ENCODE measurements at places on chromosomes 2 and 18.

- peak; percentile 1 for DNase-seq
These were observed 2.5 kb downstream of the RTN4 start for GRCh38 chr2:55047677-55048299.

GRCh38 chr2:176115883-176116813 lies at the start of gene HOXD10:
Gene HOXD10, plus strand, starts transcription at chr2:176116778. Its CDS starts 56 bp downstream, at chr2:176116834.
- DNase-seq: no peak

DNA sequence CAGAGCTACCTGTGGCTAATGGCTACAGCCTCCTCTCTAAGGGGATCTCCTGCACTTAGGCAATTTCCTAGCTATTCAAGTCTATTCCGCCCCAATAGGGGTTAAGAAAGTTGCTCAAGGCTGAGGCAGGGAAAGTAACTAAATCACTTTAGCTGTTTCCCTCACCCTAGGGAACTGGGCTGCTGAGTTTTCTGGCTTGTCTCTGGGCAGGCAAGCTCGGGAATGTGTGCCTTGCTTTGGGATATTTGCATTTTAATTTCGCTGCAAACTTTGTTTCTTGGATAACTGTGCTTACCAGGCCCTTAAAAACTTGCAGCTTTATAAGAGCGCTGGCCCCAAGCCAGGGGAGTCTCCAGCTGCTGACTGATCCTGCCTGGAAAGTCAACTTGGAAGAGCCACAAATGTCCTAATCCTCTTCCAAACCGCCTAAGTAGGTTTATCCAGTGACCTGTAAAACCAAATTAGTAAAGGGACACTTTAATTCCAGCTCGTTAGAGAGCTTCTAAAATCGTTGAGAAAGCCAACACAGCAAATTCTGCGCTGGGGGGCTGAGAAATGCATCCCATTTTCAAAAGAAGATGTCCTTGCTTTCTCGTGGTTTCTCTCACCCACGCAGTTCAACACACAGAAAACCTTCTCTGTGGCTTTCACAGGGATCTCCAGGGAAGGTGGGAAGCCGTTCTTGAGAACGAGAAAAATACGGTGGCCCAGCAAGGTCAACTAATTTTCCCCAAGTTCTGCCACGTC lies 59.5 kb upstream of the SP3 start:
- DNase-seq: no peak

- no peak for DNase-seq
These were observed 90.3 kb downstream of the PIK3C3 start for GRCh38 chr18:42045346-42045745.

DNA sequence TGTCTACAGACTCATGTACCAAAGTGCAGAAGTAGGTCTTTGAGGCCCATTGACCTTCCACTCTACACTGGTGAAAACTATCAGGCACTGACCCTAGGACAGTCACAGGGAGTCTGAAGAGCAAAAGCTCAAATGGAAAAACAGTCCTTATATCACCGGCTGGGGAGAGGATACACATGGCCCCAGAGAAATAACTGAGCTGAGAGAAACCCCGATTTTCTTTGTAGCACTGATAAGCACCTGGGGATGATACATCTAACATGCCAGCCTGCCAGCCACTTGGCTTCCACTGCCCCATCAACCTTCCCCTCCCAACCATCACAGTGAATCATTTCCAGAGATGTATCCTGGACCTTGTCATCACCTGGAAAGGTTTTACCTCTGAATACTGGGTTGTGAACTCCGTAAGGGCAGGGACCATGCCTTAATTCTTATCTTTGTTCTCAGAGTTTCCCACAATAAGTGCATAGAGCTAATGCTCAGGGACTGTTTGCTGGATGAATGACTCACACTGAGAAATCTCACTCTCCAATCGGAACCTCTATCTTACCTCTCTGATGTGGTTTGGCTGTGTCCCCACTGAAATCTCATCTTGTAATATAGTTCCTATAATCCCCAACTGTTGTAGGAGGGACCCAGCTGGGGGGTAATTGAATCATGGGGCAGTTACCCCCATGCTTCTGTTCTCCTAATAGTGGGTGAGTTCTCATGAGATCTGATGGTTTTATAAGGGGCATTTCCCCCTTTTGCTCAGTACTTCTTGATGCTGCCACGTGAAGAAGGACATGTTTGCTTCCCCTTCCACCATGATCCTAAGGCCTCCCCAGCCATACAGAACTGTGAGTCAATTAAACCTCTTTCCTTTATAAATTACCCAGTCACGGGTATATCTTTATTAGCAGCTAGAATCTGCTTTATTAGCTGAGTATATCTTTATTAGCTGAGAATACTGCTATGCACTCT lies 37.1 kb downstream of the EVA1A start:
- no peak for DNase-seq

- DNase-seq: no peak
These were observed 71.4 kb downstream of the RAPGEF4 start for GRCh38 chr2:172806996-172807395.

DNA sequence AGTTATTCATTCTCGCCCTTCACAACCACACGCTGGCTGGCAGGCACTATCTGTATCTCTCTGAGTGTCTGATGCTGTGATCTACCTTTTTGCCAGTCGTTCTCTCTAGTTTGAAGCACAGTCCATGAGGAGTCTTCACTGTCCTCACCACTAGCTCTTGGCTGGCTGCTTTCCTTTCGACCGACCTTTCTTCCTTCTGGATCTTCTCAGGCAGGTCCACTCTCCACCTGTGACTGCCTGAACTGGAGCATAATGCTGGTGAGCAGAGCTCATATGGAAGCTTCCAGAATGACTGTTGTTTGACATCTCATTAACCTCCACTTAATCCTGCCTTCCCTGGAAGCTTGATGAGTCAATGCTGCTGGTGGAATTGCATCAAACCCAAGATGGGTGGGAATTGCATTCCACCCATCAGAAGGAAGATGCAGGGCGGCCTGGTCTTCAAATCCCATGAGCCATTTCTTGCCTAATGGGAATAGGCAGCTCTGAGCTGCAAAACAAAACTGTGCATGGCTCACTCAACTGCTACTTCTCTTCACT lies 283.5 kb upstream of the HDAC4 start:
- no peak for DNase-seq

GRCh38 chr2:118388771-118389170 lies 300.5 kb downstream of the INSIG2 start:
- DNase-seq: no peak

DNA sequence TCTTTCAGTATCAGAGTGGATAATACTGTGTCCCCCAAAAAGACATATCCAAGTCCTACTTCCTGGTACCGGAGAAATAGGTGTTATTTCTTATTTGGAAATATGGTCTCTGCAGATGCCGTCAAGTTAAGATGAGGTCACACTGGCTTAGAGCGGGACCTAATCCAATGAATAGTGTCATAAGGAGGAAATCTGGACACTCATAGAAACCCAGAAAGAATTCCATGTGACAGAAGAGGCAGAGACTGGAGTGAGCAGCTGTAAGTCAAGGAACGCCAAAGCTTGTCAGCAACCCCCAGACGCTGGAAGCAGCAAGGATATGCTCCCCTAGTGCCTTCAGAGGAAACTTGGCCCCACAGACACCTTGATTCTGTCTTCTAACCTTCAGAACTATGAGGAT lies 69.8 kb downstream of the CCBE1 start:
- no peak for DNase-seq

DNA sequence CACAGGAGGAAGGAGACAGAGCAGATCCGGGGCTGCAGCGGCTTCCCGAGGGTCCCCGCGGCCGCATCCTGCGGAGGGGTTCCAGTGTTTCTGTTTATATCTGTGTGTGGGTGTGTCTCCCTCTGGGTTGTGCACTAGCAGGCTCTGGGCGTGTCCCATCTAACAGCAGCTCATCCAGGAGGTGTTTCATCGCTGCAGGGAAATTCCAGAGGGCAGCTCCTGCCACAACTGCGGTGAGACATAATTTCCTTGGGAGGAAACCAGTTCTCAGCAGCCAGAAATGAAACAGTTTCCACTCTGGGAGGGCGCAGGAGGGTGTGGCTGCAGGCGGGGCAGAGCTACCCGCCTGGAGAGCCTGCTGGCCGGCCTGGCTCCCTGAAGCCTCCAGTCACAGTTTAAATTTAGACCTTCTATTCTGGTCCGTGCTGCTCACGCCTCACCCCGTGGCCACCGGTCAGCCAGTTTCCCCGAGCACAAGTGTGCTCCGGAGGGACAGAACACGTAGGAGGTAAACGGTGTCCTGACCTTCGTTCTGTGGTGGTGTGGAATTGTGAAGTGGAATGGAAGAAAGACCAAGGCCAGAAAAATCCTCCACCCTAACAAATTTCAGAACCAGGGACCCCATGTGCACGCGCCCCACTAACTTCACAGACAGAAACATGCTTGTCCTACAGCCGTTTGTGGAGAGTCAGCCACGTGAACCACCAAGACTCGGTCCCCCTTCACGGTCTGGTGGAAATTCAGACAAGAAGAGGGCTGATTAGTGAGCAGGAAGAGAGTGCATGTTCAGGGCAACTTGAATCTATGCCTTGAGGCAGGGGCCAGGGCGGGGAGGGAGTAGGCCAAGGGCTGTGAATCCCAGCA lies 50.2 kb downstream of the TEX44 start:
- DNase-seq: no peak

DNA sequence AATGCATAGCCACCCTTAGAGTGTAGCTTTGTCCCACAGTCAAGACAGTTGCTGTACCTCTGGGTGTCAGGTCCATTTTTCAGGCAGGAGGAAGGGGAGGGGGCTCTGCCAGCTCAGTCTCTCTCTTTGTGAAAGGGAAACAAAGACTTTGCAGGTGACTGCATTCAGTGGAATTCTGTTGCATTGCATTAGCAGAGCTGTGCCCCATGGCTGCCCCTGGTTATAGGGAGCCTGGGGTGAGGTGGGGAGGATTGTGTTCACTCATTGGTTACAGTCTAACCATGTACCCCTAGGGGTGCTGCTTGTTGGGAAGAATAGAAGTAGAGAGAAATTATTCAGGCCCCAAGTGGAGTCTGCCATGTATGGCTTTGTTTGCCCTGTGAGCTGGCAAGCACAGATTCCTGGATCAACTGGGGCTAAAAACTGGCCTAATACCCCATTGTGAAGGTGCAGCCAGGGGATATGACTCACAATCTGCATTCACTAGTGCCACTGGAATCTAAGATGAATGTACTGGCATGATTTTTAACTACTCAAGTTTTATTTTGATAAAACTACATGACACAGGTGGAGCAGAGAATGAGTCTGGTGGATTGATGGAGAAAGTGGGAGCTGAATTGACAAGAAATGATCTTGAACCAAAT lies 118.4 kb downstream of the SH3BP4 start:
- DNase-seq: no peak

DNA sequence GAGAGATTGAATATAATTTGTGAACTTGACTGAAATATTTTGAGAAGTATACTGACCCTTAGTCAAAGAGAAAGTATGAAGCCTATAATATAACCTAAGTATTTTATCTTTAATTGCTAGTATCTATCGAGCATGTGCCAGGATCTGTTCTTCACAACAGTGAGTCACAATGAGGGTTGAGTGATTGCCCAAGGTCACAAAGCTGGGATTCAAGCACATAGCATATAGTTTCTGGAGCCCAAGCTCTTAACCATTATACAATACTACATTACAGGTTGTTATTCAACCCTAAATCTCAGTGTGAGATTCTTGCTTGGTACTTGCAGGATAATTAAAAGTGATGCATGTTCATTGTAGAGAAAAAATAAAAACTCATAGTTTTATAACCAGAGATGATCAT lies 97.2 kb downstream of the RAB3GAP1 start:
- DNase-seq: no peak

GRCh38 chr2:26298638-26299393 lies 47.1 kb upstream of the SELENOI start:
- DNase-seq: no peak

- DNase-seq: no peak
These were observed 38.4 kb upstream of the COBLL1 start for GRCh38 chr2:164879901-164880535.

DNA sequence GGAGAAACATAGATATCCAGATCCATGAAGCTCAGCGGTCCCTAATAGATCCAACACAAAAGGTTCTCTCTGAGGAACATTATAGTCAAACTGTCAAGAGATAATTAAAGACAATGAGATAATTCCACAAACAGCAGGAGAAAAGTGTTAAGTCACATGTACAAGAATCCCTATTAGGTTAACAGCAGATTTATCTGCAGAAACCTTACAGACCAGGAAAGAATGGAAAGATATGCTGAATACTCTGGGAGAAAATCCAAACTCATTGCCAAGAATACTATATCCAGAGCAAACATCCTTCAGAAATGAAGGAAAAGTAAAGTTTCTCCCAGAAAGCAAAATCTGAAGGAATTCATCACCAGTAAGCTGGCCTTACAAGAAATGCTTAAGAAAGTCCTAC lies 10.8 kb upstream of the KDM3A start:
- no peak for DNase-seq

GRCh38 chr2:1665761-1666505 lies 78.4 kb downstream of the PXDN start:
- no peak for DNase-seq

DNA sequence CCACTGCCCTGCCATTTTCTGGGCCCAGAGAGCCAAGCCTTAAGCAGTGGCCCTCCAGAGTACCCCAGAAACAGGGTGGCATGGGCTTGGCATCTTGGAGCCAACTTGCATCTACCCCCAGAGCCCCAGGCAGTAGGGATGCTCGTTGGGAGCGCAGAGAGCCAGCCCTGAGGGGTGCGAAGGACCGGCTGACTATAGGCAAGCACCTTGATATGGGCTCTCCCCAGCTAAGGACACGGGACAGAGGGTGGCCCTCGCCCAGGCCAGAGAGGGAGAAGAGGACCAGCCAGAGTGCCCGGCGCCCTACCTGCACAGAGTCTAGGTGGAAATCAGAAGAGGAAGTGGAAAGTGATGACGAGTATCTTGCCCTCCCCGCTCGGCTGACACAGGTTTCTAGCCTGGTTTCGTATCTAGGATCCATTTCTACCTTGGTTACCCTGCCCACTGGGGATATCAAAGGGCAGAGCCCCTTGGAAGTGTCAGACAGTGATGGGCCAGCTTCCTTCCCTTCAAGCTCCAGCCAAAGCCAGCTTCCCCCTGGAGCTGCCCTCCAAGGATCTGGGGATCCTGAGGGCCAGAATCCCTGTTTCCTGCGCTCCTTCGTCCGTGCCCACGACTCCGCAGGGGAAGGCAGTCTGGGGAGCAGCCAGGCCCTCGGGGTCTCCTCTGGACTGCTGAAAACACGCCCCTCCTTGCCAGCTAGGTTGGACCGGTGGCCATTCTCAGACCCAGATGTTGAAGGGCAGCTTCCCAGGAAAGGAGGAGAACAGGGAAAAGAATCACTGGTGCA lies 16.2 kb downstream of the CEP68 start:
- DNase-seq: no peak

DNA sequence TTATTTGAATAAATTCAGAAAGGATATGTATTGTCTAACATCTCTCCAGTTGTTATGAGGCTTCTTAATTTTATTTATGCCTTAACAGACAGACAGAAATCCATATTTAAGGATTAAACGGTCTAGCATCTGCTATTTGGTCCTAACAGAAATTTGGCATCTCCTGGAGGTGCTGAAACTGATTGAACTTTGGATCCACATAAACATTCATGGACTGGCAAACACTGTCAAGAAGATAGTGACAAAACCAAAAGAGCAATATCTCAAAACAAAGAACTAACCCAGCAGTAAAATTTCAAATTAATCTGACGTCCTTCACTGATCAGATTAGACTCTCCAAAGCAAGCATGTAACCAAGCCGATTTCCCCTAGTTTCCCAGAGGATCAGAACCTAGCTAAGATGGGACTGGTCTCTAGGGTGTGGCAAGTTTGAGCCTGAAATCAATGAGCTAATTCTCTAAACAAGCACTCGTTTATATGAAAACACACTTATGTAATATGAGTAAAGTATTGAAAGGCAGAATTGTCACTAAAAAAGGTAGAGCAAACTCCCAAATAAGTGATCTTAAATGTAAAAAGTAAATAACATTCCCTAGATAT lies 139.5 kb downstream of the NOL4 start:
- peak; percentile 16 for DNase-seq

GRCh38 chr2:126644630-126645191 lies 11.2 kb upstream of the GYPC start:
- no peak for DNase-seq
